ENCODE measurements at places on chromosomes 4 and X.

DNA sequence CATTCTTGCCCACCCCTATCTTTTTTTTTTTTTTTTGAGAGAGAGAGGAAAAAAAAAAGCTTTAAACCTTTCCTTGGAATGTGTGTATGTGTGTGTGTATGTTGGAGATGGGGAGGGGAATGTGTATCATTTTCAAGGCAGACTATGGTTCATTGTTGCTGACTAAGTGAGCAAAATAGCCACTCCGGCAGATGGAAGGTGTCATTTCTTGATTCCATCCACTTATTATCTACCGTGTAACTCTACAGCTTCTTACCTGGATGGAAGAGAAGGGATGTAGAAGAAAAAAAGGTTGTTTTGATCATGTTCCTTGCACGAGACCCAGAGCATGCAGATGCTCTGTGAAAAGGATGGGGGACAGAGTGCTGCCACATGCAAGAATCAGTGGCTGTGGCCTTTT, 5.9 kb upstream of the GK2 start:
- DNase-seq, result no peak

- DNase-seq, result no peak
These were observed 15.0 kb downstream of the CLDN2 start for GRCh38 chrX:106935175-106935574.

DNA sequence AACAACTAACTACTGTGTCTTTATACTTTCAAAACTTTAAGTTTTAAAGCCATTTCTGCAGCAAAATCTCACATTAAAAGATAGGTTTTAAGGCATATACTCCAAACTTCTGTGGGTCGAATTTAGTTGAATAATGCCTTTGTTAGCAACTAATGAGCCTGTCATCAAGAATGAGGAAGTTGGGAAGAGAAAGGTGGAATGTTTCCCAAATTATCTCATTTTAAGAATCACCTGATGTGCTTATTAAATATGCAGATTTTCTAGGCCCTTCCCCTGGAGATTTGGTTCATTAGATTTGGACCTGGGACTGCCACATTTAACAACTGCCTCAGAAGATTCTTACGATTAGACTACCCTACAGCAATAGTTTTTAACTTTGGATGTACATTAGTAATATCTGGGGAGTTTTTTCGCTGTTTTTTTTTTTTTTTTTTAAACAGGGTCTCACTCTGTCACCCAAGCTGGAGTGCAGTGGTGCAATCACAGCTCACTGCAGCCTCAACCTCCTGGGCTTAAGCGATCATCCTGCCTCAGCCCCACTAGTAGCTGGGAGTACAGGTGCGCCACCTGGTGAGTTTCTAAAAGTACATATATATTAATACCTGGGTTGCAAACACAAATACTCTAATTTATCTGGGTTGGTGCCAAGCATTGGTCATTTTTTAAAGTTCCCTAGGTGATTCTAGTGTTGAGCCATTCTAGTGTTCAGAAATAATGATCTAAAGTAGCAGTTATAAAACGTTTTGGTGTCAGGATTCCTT, 16.1 kb upstream of the TASL start:
- DNase-seq, result no peak

- DNase-seq, result no peak
These were observed 9.5 kb downstream of the XPNPEP2 start for GRCh38 chrX:129748305-129748704.

DNA sequence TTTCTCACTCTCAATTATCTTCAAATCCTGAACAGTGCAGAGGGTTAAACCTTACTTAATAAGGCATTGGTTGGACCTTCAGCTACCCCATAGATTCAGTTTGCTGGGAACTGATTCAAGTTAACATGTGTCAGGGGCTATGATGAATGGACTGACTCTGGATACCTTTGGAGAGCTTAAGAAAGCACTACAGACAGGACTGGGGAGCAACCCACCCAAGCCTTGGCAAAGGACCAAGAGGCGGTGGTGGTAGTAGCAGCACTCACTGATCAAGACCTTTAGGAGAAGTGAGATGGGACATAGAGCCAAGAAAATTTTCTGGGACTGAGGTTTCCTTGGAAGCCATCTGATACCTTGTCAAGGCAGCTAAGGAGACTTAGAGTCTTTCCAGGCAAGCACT, 43.0 kb upstream of the TAPT1 start:
- no peak for DNase-seq

GRCh38 chrX:122113376-122113775, 1066.0 kb downstream of the GLUD2 start:
- DNase-seq, result no peak

GRCh38 chrX:19954335-19955096, 36.3 kb downstream of the BCLAF3 start:
- DNase-seq, result no peak
